ENCODE measurements at places on chromosomes 11 and 22.

DNA sequence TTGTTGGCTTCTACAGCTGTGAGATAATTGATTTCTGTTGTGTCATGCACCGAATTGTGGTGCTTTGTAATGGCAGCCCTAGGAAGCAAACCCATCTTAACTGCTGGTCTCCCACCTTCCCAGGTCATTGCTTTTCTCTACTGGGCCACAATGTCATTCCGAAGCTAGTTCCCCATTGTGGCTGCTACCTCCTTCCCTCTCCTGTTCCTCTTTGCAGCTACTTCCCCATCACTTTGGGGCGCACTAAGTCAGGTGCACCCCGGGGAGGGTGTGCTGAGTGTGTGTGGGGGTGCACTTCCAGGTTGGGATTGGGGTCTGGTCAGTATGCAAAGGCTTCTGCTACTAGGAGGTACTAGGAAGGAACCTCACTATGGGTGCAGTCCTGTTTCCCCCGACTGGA lies 109.3 kb downstream of the ST3GAL4 start:
- no peak for DNase-seq

DNA sequence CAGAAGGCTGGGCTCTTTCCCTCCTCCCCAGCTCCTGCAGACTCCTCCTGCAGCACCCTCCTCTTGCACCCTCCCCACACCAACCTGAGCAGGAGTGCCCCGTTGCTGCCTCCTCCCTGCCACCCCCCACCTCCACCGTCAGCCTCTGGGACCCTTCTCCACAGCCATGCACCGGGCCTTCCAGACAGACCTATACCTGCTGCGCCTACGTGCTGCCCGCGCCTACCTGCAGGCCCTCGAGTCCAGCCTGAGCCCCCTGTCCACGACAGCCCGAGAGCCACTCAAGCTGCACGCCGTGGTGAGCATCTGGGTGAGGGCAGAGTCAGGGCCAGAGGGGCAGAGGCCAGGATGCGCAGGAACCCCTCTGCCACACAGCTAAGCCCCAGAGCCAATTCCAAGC lies 16.2 kb downstream of the ZDHHC24 start:
- no peak for DNase-seq

DNA sequence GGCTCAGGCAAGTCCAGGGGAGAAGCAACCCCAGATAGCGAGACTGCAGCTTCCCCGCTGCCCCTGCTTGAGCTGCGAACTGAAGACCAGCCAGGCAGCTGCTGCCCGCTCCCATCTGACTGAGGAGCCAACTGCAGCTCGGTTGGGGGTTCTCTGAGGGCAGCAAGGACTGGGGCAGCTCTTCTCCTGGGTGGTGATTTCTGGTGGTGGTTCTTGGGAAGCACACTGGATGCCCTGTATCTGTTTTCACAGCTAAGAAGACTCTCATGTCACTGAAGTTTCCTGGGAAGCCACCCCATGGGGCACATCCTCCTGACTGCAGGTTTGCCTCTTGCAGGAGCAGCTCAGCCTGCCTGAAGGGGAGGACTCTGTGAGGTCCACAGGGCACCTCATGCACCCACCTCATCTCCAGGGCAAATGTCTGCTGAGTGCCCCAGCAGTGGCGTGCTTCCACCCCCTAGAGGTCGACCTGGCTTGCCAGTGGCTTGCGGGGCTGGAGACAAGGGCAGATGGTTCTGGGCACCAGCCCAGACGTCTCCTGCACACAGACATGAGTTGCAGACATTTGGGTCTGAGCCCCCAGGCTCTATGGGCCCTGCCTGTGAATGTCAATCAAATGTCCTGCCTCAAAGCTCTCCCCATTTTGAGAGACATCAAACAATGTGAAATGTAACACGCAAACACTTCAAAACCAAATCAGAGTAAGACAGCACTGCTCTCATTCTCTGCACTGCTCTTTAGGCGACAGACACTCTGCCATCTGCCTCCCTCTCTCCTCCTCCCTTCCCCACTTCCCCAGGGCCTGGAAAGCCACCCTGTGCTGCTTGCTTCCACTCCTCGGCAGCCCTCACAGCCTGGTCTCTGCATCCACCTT lies 800.9 kb downstream of the BRD1 start:
- no peak for DNase-seq

DNA sequence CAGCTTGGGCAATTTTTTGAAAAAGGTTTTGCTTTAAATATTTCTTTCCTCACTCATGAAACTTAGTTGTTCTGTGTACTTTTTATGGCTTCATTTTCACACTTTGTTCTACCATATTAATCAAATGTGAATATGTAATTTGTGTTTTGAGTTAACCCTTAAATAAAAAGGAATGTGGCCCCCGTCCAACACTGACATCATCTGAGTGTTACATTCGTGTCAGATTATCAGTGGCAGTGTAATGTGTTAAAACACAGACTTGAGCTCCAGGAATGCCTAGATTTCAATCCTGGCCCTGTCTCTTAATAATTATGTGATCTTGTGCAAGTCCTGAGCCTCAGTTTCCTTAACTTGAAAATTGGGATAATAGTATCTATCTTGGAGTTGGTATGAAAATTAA lies 5.6 kb downstream of the RTN3 start:
- no peak for DNase-seq

- DNase-seq = no peak
Observed at GRCh38 chr11:74009675-74010305, 905 bp upstream of the UCP3 start.

DNA sequence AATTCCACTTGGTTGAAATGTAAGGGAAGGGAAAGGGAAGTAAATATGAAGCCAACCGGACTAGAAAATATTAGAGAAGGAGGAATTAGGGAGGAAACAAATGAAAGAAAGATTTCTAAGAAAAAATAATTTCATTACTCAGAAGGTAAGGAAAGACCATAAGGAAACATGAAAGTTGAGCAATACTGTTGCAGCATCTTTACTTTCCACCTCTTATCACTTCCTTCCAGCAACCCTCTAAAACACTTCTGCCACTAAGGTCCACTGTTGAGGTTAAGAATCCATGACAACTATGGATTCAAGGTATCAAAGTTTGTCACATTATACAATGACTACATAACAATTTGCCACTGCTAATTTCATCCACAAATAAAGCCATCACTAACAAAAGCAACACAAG lies 308.6 kb downstream of the DLG2 start:
- DNase-seq = no peak

DNA sequence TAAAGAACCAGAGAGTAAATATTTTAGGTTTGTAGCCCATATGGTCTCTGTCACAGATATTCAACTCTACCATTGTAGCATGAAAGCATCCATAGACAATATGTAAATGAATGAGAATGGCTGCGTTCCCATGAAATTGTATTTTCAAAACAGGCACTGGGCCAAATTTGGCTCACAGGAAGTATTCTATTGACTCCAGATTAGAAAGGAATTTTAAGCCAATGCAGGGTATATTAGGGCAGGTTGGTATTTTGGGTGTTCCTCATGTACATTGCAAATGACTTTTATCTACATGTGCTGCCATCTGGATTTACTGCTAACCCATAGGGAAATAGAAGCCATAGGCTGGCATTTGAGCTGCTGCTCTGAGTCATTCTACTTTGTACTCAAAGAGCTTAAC lies 35.1 kb upstream of the PDGFD start:
- DNase-seq = no peak

DNA sequence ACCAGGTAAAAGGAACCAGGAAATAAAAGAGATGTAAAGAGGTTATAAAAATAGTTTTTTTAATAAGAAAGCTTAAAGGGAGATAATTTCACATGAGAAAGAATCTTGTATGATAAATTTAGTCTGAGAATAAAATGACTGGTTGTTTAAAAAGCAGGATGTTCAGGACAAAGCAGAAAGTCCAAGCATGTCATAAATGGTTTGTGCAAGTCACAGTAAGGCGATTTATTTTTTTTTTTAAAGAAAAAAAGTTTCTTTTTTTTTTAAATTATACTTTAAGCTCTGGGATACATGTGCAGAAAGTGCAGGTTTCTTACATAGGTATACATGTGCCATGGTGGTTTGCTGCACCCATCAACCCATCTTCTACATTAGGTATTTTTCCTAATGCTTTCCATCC lies 30.8 kb downstream of the GLYATL2 start:
- DNase-seq = no peak

GRCh38 chr22:43553451-43554258 lies 141.8 kb downstream of the MPPED1 start:
- no peak for DNase-seq

DNA sequence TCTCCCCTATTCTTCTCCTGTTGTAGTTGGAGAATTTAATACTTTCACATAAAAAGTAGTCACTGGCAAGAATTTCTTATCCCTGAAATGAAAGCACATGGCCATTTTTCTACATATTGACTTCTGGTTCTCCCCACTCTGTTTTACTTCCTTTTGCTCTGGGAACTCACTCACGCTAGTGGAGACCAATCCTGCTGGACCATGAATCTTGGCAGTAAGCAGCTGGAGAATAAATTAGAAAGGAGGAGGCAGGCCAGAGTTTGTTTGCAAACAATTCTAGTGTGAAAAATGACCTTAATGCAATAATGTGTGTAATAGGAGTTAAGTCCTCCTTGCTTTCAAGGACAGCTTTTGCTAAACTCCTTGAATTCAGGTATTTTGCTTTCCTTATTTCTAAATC lies 412.3 kb upstream of the CHORDC1 start:
- DNase-seq = no peak

DNA sequence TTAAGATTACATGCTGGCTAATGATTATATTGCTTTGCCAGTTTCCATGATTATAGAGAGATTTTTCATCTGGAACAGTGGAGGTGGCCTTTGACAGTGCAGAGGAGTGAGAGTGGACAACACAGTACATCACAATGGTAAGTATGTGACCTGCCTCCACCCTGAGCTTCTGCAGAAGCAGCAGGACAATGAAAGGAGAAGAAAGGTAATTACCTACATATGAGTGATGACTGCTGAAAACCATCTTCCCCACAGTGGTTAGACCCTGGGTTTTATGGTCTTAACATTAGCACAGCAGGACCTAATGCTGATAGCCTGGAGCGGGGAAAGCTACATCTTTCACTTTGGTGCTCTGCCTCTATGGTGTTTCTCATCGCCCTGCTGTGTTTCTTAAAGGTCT lies 454.7 kb upstream of the DDI1 start:
- no peak for DNase-seq

GRCh38 chr11:46427364-46427763 lies 35.8 kb upstream of the CHRM4 start:
- DNase-seq = no peak

DNA sequence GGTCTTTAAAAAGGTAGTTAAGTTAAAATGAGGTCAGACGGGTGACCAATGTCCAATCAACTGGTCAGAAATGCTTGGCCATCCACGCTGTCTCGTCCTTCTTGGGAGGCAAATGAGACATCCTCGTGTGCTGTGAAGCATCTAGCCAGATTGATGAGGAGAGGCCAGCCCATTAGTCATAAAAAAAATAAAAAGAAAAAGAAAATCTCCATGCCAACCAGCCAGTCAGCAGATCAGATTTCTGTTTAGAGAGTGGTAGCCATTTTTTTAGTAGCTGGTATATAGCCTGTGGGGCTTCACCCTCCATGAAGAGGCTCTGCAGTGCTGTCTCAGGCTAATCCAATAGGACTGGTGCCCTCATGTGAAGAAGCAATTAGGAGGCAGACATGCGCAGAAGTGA lies 343.1 kb upstream of the SYN3 start:
- no peak for DNase-seq

DNA sequence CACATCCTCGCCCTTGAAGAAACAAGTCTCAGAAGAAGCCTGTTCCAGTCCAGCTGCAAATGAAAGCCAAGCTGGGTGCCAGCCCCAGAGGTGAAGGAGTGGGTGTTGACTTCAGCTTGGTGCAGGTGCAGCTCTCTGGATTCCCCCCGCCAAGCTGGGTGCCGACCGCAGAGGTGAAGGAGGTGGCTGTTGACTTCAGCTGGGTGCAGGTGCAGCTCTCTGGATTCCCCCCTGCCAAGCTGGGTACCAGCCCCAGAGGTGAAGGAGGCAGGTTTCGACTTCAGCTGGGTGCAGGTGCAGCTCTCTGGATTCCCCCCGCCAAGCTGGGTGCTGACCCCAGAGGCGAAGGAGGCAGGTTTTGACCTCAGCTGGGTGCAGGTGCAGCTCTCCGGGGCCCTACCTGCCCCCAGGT lies 1234.0 kb downstream of the TBC1D22A start:
- no peak for DNase-seq

GRCh38 chr11:64802370-64803157 lies 450 bp downstream of the MAP4K2 start:
- no peak for DNase-seq

DNA sequence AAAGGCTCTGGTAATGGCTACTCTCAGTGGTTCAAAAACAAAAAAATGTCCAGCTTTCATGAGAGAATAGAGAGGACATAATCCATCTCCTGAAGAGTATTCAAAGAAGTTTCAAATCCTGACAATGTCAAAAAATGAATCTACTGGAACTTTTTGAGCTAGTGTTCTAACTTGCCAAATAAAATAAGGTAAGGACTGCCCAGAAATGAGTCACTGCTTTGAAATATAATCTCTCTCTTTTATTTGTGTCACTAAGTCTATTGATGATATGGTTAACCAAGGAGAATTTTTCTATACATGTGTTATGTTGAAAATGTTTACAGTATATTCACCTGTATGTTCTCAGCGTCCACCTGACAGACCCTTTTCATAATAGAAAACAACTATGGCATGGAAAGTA lies 3.4 kb downstream of the GUCY1A2 start:
- peak; percentile 21 for DNase-seq

DNA sequence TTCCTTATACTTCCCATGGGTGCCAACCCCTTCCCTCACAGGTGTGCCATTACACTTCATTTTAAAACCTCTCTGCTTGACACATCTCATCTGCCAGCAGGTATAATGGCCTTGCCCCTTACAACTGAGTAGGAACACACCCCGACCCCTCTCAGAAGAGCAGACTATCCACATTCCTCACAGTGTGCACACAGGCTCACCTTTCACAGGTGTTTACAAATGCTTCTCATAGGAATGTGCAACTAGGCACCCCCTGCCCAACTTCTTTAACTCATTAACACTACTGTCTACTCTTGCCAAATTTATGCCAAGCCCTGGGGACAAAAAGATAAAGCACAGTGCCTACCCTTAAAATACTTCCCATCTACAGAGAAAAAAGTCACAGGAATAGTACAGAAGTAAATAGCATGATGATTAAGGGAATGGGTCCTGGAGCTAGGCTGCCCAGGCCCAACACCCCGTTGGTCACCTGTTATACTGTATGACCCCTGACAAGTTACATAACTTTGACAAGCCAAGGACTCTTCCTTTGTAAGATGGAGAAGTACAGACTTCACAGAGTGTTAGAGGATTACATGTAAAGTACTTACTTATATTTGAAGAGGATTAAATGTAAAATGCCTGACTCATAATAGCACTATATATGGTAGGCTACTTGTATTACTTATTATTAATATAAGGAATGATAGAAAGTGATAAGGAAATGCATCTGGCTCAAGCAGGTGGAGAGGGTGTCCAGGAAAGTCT lies 15.2 kb downstream of the TRIM3 start:
- DNase-seq = no peak

GRCh38 chr11:61892085-61892370 lies 683 bp upstream of the FADS3 start:
- DNase-seq = no peak

GRCh38 chr11:65412271-65413076 lies 10.1 kb upstream of the NEAT1 start:
- DNase-seq = no peak
